Inflammatory macrophage treated with lipopolysaccharide for 1 hour (primary cell): ENCODE measurements at places on chromosomes 1 and 21.
A peak's percentile ranks its signal among the peaks of the same experiment; 100 is the strongest.

DNA sequence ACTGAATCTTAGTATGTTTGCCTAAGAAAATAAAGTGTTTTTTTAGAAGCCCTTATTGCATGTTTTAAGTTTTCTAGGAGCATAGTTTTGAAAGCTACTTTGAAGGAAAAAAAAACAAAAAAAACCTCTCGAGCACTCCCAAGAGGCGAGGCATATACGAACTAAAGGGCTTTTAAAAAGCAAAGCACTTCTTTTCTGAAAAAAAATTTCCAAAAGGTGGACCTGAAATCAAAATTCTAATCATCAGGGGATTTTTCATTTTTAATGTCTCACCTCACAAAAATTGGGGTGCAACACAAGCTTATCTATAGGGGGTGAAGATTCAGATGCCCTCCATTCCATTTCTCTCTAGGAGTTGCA, 594 bp downstream of the GLMN start:
- DNase-seq: peak; percentile 6

- DNase-seq: no peak
These were observed 145.8 kb downstream of the PATJ start for GRCh38 chr1:61887931-61888564.

GRCh38 chr1:3019007-3019515, 2.2 kb upstream of the ACTRT2 start:
- DNase-seq: no peak

- no peak for DNase-seq
These were observed 15.4 kb downstream of the MACO1 start for GRCh38 chr1:25445993-25446538.

GRCh38 chr1:151311589-151312331, 15.5 kb downstream of the PI4KB start:
- peak; percentile 97 for DNase-seq

GRCh38 chr1:100730130-100730529, 10.6 kb downstream of the VCAM1 start:
- DNase-seq: no peak

GRCh38 chr1:87814573-87814972, 485.9 kb downstream of the LMO4 start:
- DNase-seq: no peak

GRCh38 chr1:30338765-30339164, 384.6 kb downstream of the MATN1 start:
- DNase-seq: no peak

GRCh38 chr1:77817368-77818209, 38.1 kb downstream of the MIGA1 start:
- DNase-seq: no peak

- peak; percentile 99 for DNase-seq
These were observed at the start of gene MX2 for GRCh38 chr21:41361786-41362604. TSS of gene MX2 (plus strand) at chr21:41362027. CDS start at chr21:41376907, 14,880 bp downstream.

DNA sequence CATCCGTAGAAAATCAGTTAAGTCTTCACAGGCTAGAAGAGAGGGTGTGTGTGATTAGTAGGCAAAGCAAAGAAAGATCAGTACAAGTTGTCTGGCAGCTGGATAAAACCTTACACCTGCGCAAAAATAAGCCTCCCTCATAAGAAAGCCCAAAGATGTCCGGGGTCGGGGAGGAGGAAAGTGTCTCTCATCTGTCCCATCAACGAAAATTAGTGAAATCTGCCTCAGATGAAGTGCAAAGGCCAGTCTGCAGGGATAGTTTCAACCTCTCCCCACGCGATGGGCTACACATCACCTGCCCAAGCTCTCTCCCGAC, 333.9 kb downstream of the SRGAP2C start:
- no peak for DNase-seq

DNA sequence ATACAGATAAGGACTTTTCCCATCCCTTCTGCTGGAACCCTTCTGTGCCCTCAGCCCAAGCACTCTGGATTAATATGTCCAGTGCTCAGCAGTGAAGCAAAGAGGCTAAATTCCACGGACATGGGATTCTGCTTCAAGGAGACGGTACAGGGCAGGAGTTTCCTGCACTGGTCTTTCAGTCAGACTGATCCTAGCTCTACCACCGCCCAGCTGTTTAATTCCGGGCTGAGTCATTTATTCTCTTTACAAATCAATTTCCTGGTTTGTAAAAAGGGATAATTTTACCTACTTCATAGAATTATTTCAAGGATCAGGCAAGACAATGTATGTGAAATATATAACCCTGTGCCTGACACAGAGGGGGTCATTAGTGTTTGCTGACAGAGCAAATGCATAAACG, 41.6 kb upstream of the NRDC start:
- no peak for DNase-seq

DNA sequence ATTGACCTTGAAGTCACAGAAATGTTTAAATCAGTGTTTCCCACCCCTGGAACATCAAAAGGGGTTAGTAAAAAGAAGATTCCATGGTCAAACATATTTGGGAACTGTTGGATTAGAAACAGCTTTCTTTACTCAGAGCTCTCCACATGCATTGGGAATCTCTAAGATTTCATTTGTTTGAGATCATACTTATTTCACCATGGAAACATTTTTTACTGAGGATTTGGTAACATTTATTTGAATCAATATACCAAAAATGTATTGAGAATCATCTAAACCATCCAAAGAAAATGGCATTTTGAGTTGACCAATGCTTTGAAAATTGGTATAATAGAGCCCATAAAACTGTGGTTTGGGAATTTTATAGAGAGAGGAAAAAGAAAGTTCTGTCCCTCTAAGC, 25.3 kb downstream of the NGF start:
- DNase-seq: no peak

GRCh38 chr1:217181176-217181746, 449.6 kb downstream of the GPATCH2 start:
- DNase-seq: no peak

- DNase-seq: no peak
These were observed 608.8 kb upstream of the CHRM3 start for GRCh38 chr1:238777551-238777950.

DNA sequence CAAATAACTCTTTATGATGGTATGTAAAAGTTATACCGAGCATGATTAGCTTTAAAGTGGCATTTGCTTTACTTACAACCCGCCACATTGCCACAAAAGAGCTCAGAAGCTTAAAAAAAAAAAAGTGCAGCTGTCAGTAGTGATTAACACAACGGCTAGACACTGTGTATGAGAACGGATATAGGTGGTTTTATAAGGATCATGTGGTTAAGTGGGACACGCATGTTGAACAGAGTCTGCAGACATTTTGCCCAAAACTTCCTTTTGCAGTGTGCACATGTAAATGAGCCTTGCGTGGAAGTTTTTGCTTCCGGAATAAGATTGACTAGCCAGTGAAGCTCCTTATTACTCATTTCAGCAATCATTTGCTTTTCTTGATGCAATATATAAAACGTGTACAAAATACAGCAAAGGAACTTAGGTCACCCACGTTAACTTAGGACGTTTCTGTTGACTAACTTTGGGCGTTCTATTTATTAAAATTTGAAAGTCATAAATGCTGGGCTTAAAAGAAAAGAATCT, 58.7 kb upstream of the RGS1 start:
- peak; percentile 97 for DNase-seq
